ENCODE measurements at places on chromosomes 6 and 20.

DNA sequence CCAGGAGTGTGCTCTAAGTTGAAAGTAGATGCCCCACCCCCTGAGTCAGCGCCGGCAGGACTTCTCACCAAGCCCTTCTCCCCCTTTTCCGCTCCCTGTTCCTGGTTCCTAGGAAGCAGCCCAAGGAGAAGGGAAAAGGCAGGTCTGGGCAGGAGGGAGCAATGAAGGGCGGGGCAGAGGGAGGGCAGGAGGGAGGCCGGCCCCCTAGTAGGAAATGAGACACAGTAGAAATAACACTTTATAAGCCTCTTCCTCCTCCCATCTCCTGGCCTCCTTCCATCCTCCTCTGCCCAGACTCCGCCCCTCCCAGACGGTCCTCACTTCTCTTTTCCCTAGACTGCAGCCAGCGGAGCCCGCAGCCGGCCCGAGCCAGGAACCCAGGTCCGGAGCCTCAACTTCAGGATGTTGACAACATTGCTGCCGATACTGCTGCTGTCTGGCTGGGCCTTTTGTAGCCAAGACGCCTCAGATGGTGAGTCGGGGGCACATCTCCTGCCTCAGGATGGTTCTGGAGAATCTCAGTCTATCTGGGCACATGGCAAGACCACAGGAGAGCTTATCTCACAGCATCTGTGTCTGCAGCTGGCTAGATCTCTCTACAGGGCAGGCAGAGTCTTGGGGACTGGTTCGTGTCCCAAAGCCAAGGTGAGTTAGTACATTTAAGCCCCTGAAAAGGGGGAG, at the start of gene PROCR:
PROCR (plus strand) TSS at position 320 of the 681 bp plus-strand sequence; CDS start at position 403, 83 bp downstream.
- DNase-seq: no peak

DNA sequence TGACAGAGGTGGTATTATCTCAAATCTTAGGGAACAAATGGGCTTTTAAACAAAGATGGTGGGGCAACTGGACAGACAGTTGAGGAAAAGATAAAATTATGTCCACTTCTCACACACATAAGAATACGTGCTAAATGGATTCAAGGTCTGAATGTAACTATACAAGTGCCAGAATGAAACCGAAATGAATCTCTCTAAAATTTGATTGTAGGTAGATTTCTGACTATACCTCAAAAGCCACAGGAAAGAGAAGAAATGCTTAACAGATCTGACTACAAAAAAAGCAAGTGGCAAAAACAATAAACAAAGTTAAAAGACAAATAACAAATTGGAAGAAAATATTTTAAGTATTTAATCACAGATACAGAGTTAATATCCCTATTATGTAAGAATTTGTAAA, 182.7 kb upstream of the OLIG3 start:
- no peak for DNase-seq

DNA sequence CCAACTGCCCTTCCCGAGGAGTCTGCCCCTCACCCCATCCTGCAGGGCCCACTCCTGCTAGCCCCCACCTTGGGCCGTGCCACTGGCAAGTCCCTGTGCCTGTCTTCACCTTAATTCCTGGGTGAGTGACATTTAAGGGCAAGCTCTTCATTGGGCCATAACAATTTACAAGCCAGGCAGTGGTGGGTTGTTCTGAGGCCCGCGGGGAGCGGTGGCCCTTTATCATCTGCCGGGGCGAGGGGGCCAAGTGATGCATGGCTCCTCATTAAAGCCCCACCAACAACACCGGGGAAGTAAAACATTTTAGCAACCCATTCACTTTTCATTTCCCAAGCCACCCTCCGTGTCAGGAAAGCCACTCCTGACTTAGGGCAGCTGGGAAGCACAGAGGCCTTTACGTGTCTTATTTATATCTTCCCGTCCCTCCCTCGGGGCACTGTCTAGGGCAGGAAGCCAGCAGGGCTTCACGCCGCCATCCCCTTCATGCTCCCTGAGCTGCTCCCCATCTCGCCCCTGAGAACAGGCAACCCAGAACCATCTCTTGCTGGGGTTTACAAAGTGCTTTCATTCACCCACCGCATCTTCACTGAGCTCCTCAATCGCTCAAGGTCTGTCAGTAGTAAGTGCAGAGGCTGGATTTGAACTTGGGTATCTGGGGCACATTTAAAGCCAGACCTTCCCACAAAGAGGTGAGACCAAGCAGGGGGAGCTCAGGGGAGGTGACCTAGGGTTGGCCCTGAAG, 55.5 kb upstream of the CCDC167 start:
- DNase-seq: no peak

GRCh38 chr6:86215323-86215722, 572.6 kb upstream of the SYNCRIP start:
- DNase-seq: no peak

DNA sequence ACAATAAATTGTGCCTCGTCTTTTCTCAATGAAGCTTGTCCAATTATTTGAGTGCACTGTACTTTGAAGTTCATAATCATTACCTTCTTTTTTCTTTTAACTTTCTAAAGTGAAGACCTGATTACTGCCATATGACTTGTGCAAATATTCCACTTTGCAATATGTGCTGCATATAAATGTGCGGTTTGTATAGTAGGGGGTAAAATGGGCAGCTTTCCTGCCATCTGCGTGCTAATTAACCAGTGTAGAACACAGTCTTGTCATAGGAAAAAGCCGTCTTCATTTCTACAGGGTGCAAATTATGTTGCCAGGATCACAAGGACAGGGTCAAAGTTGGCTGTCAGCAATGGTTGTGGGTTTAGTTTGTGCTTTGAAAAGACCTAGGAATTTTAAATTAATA, 397.0 kb downstream of the NKAIN2 start:
- DNase-seq: no peak

GRCh38 chr6:80550748-80551147, 444.3 kb downstream of the BCKDHB start:
- no peak for DNase-seq

- DNase-seq: no peak
Observed at GRCh38 chr6:32603888-32604287, 14.2 kb upstream of the HLA-DRB1 start.

DNA sequence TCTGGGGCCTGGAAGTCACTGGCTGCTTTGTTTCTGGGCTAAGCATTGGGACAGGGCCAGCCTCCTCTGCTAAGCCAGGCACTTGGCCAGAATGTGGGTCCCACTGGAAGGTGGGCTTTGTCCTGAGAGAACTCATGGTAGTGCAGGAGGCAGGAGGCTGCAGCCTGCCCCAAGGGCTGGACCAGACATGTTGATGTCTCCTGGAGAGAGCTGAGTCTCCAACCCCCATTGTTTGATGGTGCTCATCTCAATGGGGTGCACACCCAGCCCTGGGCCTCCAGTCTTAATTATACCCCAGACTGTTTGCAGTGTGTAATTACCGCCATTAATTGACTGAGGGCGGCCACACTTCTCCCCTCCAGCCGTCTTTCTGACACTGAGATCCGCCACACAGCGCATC, 220.5 kb upstream of the PMEPA1 start:
- no peak for DNase-seq

DNA sequence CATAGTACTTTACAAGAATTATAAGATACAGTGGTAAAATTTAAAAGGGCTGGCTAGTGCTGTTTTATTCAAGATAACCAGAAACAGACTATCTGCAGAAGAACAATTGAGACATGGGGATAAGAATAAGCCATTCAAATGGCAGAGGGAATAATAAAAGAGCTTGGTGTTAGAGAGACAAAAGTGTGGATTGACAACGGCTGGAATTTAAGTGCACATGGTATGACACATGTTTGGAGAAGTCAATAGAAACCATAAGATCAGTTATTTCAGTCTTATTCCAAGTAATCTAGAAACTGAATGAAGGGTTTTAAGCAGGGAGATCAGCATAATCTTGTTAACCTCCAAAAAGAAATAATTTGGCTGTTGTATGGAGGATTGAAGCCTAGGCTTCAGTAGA, 1205.5 kb upstream of the CITED2 start:
- DNase-seq: no peak

DNA sequence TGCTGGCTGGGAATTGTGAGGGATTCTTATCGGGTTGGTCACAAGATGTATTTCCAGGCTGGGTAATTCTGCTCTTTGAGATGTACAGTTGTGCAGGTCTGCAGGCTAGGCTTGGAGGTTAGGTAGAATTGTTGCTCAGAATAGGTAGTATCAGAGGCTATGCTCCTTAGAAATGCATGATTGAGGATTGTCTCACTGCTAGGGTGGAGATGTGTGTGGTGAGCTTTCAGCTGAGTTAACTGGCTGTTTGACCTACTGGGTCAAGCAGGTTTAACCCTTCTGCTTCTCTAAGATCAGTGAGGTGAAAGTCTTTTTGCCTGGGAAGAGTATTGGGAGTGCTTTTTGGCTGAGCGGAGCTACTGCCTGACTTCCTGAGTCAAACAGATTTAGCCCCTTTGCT, 701.1 kb downstream of the UTRN start:
- no peak for DNase-seq

DNA sequence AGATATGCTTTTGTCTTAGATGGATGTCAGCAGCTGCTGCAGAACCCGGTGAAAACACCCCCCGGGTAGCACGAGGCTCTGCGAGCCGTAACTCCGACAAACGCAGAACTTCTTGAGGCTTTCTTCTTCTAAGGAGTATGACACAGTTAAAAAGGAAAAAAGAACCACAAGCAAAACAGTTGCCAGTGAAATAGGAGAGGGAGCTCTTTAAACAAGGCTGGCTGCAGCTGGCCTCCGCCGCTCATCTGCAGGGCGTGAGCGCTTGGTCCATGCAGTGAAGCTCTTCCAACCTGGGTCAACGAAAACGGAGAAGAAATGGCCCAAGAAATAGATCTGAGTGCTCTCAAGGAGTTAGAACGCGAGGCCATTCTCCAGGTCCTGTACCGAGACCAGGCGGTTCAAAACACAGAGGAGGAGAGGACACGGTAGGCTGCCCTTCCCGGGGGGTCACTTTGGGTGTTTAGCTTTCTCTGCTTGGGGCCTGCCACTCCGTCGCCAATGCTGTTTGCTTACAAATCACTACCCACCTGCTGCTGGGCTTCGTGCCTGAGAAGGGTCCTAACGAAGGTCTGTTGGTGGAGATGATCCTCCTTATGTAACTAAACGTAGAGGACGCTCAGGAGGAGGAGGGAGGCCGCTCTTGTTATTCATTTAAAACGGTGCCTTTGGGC, 13.2 kb downstream of the SYTL3 start:
- no peak for DNase-seq

GRCh38 chr6:33298773-33299236, at the start of gene RGL2:
Gene RGL2 (minus strand): TSS chr6:33298942. CDS start chr6:33298610, 332 bp downstream.
- peak; percentile 70 for DNase-seq

DNA sequence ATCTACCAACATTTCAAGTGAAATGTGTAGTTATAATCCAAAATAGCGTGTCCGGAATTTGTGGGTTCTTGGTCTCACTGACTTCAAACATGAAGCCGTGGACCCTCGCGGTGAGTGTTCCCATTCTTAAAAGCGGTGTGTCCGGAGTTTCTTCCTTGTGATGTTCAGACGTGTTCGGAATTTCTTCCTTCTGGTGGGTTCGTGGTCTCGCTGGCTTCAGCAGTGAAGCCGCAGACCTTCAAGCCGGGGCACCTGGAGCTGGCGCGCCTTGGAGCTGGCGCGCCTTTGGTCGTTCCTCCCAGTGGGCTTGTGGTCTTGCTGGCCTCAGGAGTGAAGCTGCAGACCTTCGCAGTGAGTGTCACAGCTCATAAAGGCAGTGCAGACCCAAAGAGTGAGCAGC, 291.5 kb upstream of the EYS start:
- DNase-seq: no peak

DNA sequence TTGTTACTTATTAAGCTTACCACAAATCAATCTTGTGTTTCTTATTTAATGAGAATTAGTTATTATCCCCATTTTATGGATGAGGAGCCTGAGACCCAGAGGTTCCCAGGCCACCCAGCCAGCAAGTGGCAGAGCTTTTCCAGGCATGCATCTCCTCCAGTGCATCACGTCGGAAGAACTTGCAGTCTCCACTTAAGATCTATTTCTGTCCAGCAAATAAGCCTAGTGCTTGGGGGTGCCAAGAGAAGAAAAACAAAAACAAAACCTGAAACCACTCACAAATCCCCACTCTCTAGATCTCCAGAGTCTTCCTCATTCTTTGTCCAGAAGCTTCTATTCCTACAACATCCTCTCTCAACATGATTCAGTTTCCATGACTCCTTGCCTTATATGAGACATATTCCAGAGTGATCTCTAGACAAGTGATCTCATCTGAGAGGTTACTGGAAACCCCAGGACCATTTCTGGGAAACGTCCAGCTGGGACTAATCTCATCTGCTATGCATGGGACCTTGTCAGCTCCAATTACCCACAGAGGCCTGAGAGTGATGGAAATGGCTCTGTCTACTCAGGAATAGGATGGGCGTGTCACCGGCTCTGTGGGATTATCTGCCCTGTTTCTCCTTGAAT, 4.1 kb downstream of the GUCA1B start:
- no peak for DNase-seq

- peak; percentile 32 for DNase-seq
Observed at GRCh38 chr20:23606652-23607049, 934 bp upstream of the CST9 start.
